ENCODE measurements at places on chromosomes 5 and 9.

DNA sequence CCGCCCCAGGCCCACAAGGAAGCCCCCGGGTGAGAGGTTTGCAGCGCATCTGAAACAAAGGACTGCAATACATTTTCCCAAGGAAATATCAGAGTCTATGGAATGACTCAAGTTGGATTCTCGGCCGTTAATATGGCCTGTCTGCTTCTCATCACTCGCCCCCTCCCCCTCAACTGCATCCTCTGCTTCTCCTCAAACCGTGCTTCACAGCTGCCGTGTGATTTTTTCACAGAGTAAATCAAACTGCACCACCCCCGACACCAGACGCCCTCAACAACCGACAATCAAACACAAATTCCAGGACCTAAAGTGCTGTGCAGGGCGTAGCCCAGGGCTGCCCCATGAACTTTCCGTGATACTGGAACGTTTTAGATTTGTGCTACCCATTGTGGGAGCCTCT is 176.9 kb downstream of the ROR2 start:
- DNase-seq: no peak

GRCh38 chr9:90517103-90517502 is 125.5 kb downstream of the DIRAS2 start:
- no peak for DNase-seq

DNA sequence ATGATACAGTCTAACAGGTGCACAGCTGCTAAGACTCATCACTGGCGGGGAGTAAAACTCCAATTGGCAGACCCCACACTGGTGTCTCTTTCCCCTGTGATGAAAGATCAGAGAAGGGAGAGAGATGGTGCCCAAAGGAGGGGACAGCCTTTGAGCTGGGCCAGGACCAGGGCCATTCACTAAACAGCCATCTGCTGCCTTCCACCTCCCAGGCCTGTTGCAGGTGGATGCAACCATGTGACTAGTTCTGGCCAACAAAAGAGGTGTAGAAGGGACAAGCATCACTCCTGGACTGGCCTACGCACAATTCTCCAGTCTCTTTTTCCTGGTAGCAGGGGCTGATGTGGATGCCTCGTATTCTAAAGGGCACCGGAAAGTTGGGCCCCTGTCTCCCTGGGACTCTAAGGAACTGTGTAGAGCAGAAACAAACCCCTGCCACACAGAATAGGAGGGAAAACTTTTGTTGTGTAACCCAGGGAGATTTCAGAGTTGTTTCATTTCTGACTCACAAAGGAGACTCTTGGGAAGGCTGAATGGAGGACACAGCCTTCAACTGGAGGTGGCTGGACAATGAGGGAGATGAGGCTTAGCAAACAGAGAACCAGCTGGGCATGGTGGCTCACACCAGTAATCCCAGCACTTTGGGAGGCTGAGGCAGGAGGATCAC is 26.9 kb downstream of the TNIP1 start:
- DNase-seq: no peak

DNA sequence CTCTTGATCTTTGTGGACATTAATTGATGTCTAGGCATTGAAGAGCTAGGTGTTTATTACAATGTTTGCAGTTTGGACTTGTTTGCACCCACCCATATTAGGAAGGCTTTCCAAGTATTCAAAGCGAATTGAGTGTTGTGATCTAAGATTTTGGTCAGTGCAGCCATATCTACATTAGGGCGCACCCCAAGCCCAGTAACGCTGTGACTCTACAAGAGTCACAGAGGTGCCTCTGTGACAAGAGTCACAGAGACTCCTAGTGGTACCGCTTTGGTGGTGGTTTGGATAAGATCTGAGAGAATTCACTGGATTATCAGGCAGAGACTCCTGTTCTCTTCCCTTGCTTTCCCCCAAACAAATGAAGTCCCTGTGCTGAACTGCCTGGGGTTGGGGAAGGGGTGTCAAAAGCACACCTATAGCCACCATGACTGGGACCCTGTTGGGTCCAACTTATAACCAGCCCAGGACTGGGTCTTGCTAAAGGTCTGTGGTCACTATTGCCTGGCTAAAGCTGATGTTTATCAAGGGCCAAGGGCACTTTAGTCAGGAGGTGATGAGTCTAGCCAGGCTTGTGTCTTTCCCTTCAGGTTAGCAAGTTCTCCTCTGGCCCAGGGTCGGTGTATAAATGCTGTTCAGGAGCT is 114.1 kb upstream of the RIOK2 start:
- DNase-seq: no peak

DNA sequence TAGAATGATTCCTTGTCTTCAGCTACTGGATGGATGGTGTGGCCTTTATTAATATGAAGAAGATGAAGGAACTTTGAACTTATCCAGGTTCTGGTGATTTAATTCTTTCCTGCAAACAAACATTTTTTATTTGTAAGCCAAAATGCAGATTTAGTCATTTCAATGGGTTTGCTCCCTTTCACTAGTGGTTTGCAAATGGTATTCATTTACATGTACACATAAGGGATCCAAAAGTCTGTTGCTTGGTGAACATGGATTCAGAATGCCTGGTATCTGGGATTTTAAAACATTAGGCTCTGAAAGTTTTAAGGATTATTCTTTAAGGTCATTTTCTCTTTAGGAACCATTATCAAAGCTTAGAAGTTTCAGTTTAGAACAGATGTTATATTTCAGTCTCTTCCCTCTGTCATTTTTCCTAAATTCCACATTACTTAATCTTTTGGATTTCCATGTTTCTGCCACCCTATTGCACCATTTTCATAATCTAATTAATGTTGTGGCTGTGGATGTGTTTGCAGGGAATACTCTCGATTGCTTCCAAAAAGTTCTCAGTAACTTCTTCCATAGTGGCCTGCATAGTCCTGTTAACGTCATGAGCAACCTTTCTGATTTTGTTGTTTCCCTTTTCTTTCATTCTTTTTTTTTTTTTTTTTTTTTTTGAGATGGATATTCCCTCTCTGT is 10.1 kb downstream of the TTC1 start:
- DNase-seq: no peak

DNA sequence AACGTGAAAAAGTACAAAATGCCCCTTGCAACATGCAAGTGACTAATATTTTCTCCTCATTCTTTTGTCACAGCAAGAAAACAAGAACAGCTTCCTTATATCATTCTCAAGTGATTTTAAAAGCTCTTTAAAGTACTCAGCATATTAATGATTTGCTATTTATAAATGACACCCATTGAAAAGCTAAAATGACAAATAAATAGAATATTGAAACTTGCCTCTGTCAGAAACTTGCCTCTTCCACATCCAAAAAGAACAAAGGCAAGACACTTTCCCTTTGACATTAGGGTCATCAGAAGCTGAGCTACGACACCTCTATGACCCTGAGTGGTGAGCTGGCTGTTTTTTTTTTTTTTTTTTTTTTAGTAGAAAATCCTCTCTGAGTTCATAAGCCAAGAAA is 339.6 kb upstream of the ITGA1 start:
- DNase-seq: no peak

Data from CD4-positive, alpha-beta T cell treated with Interleukin-6 for 4 hours (primary cell).